ENCODE measurements at places on chromosomes 5 and 9.

DNA sequence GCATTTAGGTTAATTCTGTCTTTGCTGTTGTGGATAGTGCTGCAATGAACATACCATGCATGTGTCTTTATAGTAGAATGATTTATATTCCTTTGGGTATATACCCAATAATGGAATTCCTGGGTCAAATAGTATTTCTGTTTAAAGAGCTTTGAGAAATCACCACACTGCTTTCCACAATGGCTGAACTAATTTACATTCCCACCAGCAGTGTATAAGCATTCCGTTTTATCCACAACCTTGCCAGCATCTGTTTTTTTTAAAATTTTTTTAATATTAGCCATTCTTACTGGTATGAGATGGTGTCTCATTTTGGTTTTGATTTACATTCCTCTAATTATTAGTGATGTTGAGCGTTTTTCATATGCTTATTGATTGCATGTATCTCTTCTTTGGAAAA, 15.5 kb upstream of the TARS1 start:
- DNase-seq, result no peak

DNA sequence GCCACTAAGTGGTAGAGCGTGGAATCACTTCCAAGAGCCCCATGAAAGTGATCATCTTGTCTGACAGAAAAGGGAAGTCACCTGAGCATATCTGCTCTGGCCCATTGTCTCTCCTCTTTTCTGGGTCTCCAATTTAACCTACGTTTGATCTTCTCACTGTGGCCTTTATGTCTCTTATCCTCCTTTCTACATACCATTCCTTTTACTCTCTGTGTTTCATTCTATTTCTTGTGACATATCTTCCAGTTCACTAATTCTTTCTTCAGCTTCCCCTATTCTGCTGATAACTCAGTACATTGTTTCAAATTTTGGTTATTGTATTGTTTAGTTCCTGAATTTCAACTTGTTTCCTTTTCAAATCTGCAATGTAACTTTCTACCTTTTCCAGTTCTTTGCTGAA, 132.5 kb downstream of the GPBP1 start:
- no peak for DNase-seq

GRCh38 chr5:172770374-172770674, 671 bp downstream of the DUSP1 start:
- DNase-seq, result no peak

DNA sequence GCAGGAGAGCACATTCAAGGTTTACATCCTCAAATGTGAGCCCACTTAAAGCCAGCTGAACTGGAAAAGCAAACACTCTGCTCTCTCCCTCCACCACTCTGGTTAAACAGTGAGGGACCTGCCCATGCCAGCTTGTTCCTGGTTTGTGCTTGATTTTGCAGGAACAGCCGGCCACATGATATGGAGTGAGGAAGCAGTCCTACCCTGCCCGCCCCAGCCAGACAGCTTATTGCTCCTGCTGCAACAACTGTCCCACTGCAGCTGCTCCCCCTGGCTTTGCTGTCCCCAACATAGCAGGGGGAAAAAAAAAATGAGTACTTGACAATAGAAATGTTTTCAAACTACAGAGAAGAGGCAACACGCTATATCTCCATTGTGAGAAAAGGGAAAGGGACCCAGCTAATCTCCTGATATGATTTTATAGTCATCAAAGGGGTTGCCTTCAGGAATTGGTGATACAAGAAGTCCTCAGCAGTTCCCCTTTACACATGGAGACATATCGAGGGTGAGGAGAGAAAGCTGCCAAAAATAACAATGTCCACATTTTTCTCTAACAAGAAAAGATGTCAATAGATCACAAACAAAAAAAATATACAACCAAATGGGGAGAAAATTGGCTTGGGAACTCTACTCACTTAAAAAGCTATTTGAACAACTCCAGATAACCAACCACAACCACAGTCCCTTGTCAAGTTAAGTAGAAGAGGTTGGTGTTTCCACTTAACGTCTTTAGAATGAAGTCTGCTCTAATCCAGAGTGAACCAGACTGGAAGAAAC, 4.6 kb downstream of the MYO10 start:
- DNase-seq, result no peak

GRCh38 chr5:1542781-1543180, 19.0 kb upstream of the LPCAT1 start:
- DNase-seq, result no peak

DNA sequence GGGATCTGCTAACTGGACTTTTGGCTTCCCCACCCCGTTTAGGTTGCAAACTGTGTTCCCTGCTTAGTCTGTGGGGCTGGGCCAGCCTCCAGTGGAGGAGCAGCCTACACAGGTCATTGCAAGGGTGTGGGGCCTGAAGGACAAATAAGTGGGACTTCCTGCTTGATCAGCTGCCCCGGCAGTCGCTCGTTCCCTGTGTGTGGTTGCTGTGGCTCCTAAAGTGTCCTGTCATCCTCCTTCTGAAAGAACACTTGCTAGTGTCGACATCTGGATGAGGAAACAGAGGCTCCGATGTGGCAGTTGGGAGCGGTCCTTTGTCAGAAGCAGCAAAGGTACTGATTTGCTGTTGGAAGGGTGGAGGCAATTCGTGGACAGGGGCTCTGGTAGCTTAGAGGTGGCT, 88.9 kb upstream of the TBCA start:
- no peak for DNase-seq

DNA sequence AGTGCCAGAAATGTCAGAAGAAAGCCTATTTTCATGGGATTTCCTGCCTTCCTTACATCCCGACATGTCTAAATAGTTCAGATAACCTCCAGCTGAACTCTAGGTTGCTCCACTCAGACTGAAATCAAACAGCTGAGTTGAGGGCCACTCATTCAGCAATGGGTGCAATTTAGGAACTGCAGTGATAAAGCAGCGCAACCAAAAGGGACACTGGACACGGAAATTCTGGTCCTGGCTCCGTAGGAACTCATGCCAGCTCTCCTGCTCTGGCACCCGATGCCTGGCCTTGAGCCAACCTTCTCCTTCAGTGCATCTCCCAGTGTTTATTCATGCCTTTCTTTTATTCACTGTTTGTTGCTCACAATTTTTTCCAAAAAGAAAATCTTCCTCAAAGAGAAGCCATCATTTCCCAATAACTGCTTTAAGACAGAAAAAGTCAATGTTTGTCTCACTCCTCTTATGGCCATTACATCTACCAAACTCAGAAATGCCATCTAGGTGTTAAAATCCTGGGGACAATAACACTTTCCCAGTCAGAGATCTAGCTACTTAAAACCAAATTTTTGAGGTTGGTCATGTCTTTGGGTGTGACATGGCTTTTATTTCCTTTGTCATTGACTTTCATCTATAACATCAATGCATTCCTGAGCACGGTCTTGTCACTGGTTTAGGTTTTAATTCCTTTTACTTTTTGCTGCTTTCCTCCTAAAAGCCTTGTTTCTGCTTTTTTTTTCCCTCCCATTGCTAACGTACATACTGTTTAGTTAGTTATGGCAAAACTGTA, 126.9 kb downstream of the PDE4D start:
- DNase-seq, result no peak

DNA sequence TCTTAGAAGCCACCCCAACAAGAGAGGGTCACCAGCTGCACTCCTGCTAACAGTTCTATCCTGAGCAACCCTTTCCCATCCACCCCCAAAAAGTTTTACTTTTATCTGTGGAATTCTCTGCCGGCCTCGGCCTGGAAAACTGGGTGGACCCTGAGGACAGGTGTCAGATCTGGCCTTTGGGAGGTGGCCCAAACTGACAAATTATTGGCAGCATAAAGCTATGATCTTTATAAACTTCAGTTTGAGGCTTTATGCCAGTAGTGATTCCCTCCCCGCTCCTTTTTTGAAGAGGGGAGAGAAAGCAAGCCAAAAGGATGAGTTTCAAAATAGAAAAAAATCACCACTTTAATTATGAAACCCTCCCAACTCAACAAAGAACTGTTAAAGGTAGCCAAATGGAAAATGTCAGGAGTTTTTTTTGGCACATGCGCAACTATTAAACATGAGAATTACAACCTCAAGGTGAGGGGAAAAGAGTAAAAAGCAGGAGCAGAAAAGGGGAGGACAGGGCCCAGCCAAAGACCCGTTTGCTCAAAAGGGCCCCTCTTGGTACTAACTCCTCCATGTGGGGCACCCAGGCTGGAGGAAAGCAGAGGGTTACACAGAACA, 49.4 kb downstream of the FBXW11 start:
- no peak for DNase-seq

- DNase-seq, result no peak
Measured at GRCh38 chr9:127093319-127094020, 29.0 kb downstream of the ANGPTL2 start.

DNA sequence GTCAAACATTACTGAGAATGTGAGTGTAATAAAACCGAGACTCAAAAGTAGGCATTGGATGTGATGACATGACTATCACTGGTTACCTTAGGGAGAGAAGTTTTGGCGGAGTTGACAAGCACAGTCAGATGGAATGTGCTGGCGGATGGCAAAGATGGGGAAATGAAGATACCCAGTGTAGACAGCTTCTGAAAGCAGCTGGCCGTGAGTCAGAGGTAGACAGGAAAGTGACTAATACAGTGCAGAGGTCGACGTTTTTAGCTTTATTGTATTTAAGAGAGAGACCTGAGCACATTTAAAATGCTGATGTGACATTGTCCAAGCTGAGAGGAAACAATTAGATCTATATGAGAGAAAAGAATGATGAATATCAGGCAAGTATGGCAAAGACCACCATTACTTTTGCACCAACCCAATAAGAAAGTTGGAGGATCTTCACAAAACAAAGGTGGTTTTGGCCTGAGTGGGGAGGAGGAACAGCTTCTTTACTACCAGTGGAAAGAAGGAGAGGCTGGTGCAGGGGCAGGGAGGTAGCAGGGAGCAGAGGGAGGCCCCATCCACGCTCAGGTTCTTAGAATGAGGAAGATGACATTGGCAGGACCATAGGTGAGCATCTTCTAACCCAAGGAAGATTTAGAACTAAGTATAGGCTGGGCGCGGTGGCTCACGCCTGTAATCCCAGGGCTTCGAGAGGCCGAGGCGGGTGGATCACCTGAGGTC, 36.7 kb upstream of the KCNIP1 start:
- DNase-seq, result no peak

- no peak for DNase-seq
Measured at GRCh38 chr5:157581901-157582300, 6.3 kb upstream of the ADAM19 start.

- no peak for DNase-seq
Measured at GRCh38 chr5:32501071-32502002, 56.8 kb upstream of the ZFR start.

- DNase-seq, result no peak
Measured at GRCh38 chr5:4330327-4330726, 734.7 kb downstream of the IRX1 start.

- DNase-seq, result no peak
Measured at GRCh38 chr9:14723301-14723700, 768 bp upstream of the CER1 start.

DNA sequence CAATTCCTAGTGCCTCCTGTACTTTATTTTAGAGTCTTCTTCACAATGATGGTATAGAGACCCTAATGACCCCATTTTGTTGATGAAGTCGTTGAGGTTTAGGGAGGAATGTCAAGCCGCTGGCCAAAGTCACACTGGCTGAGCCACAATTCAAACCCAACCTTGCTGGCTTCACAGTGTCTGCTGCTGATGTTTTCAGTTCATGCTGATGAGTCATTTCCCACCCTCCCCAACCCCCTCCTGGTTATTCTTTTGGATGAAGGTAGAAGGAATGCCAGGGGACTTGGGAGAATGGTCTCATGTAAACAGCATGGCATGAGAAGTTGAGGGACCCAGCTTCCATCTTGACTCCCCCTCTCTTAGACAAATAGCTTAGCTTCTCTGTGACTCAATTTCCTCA, 68.6 kb downstream of the TMEM252 start:
- no peak for DNase-seq

DNA sequence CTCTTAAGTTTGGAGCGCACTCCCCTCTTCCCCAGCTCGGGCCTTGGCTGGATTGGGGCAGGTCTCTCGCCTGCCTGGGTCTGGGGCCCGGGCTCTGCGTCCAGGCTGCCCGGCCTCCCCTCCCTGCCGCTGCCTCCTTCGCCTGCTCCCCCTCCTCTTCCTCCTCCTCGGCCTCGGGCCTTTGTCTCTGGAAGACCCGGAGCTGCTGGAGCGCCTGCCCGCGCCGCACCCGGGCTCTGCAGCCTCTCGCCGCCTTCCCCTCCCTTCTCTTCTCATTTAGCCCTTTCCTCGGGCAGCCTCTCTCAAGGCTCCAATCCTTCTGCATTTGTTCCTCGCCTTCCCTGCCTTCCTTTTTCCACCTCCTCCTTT, 218.5 kb downstream of the C9orf50 start:
- DNase-seq, result no peak

- DNase-seq, result no peak
Measured at GRCh38 chr5:68272289-68272688, 56.7 kb downstream of the PIK3R1 start.

GRCh38 chr9:15529566-15530324, 19.0 kb upstream of the PSIP1 start:
- DNase-seq, result no peak

DNA sequence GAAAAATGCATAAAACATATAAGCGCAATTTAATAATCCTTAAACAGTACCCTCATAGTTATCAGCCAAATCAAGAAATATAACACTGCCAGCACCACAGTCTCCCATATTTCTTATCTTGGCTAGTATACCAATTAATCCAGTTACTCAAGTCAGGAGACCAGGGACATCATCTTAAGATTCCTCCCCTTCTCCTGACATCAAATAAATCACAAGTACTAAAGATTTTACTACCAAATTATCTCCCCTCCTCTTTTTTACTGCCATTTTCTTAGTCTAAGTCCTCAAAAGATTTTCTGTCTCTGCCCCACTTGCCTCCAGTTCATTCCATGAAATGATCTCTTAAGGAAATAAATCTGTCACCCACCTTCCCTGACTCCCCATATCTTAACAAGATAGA, 37.0 kb downstream of the STRBP start:
- no peak for DNase-seq

GRCh38 chr5:125197321-125197720, 450.9 kb upstream of the ZNF608 start:
- DNase-seq, result no peak

DNA sequence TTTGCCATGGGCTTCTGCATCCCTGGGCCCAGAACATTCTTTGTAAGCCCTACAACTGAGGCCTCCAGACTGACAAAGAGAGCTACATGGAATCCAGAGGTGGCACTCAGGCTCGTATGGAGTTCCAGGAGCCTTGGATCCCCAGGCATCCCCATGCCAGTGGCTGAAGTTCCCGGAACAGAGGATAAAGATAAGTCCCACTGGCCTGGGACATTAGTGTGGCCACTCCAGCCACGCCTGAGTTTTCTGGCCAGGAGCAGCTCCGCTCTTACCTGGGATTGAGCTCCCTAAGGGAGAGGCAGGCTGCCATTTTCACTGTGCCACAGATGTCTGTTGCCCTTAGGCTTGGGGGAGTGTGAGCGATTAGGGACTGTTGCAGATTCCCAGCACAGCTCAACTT, 656.3 kb upstream of the FAM174A start:
- no peak for DNase-seq

All from CD4-positive, alpha-beta T cell treated with Interleukin-17A for 4 hours (primary cell).